Parietal lobe (tissue), 2 donors: ENCODE measurements at places on chromosomes 2 and 18. TPM values are rescaled to one million over a fixed set of nuclear protein-coding genes. Genes with fewer than 3 reads are reported as not detected.

The NXPH2 gene
- total RNA-seq: 26.9 TPM

The RAB10 gene
- 130 TPM for total RNA-seq

The CHRNA1 gene
- not detected for total RNA-seq

The NR4A2 gene
- total RNA-seq: 12.2 TPM

The C1GALT1C1L gene
- total RNA-seq: not detected

The REL gene
- total RNA-seq: 10.6 TPM

The MC2R gene
- not detected for total RNA-seq

The KIAA2012 gene
- total RNA-seq: 1.9 TPM

The CCDC74B gene
- total RNA-seq: 5.6 TPM

The SAG gene
- 0.63 TPM for total RNA-seq

The RTKN gene
- total RNA-seq: 5.0 TPM

The VRK2 gene
- 6.6 TPM for total RNA-seq

The STK39 gene
- total RNA-seq: 39.4 TPM

The TET3 gene
- total RNA-seq: 35.7 TPM

The IL36RN gene
- total RNA-seq: not detected

The KYNU gene
- under 0.01 TPM for total RNA-seq

The TP53I3 gene
- total RNA-seq: 17.2 TPM

The CABYR gene
- total RNA-seq: 26.6 TPM

The LIMS4 gene
- total RNA-seq: 0.94 TPM

The ALLC gene
- not detected for total RNA-seq

The GPR55 gene
- total RNA-seq: not detected

The FBXO36 gene
- total RNA-seq: 8.1 TPM

The SCN9A gene
- 144 TPM for total RNA-seq

The SETBP1 gene
- total RNA-seq: 146 TPM

The LHCGR gene
- total RNA-seq: not detected

The RESP18 gene
- not detected for total RNA-seq

The RAB27B gene
- 17.2 TPM for total RNA-seq

The PFN4 gene
- 1.6 TPM for total RNA-seq

The PID1 gene
- 36.9 TPM for total RNA-seq

The VAMP5 gene
- total RNA-seq: not detected

The LYG2 gene
- total RNA-seq: not detected

The EFR3B gene
- 69.5 TPM for total RNA-seq

The NCKAP5 gene
- 19.7 TPM for total RNA-seq

The GNAL gene
- total RNA-seq: 59.8 TPM

The LIPG gene
- 25.7 TPM for total RNA-seq

The FRZB gene
- total RNA-seq: 14.1 TPM

The ANO7 gene
- total RNA-seq: 0.63 TPM

The ICOS gene
- total RNA-seq: not detected

The FAM124B gene
- 6.9 TPM for total RNA-seq

The DAW1 gene
- total RNA-seq: 2.5 TPM

The MC4R gene
- total RNA-seq: 1.3 TPM

The LYPD1 gene
- 25.4 TPM for total RNA-seq

The DHRS9 gene
- 0.94 TPM for total RNA-seq

The NOSTRIN gene
- total RNA-seq: 7.2 TPM

The ALPP gene
- total RNA-seq: not detected

The IGFBP2 gene
- 124 TPM for total RNA-seq

The INSIG2 gene
- total RNA-seq: 29.1 TPM

The SRD5A2 gene
- total RNA-seq: not detected

The IL1RL1 gene
- not detected for total RNA-seq

The NYAP2 gene
- total RNA-seq: 21.9 TPM

The BCL2 gene
- 49.1 TPM for total RNA-seq

The ZBTB7C gene
- 0.94 TPM for total RNA-seq
